ENCODE measurements at places on chromosomes 6 and 20.

DNA sequence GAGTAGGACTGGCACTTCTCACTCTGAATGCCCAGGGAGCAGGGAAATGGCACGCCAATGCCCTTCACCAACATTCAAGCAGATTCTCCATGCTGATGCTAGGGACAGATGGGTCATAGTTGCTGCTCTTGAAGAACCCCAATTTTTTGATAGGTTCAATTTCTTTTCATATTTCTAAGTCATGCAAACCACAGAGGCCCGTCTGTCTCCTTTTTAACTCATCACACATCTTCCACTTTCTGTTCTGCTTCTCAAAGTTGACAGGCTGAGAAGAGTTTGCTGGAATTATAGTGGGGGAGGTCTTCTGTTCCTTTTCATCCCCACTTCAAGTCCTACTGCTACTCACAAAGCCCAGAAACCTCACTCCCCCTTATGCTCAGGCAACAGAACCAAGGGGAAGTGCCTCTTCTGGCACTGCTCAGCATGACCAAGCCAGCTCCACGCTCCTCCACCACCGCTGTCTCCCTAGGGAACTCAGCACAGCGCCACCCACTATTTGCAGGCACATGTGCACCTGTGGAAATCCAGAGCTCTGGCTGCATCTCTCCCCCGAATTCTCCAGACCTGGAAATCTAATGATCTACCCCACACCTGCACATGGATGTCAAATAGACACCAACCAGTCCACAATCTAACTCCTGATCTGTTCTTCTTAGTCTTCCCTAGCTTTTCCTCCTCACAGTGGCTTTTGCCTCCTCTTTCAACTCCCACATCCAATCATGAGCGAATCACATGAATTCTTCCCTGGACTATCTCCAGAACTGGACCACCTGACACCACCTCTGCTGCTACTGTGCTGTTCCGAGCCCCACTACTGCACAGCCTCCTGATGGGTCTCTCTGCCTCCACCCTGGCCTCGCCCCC, 10.7 kb downstream of the ZBTB24 start:
- DNase-seq, result no peak
- no peak overlapping the region for H3K27ac ChIP-seq
- H3K36me3 ChIP-seq, result peaks cover 17% of the 10 kb centered on the region
- no peak overlapping the region for H3K4me3 ChIP-seq

DNA sequence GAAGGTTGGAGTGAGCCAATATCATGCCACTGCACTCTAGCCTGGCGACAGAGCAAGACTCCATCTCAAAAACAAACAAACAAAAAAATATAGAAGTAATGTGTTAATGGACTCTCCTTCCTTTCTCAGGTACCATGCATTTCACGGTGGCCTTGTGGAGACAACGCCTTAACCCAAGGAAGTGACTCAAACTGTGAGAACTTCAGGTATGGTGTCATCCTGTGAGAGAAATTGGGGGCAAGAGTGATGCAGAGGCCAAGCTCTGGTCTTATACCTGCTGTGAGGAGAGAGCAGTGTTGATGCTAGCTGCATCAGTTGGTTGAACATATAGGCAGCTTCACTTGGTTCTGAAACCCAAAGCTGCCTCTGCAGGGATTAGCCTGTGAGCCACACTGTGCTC, 6.2 kb downstream of the ITCH start:
- no peak for DNase-seq
- no peak overlapping the region for H3K27ac ChIP-seq
- peaks cover 9% of the 10 kb centered on the region for H3K4me1 ChIP-seq

DNA sequence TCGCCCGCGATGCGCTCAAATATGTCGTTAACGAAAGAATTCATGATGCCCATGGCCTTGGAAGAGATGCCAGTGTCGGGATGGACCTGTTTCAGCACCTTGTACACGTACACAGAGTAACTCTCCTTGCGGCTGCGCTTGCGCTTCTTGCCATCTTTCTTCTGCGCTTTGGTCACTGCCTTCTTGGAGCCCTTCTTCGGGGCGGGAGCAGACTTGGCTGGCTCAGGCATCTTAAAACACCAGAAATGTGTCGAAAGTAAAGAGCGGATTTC, 36.4 kb downstream of the HFE start:
- no peak for DNase-seq
- peaks cover 7% of the 10 kb centered on the region for H3K4me1 ChIP-seq
- no peaks in the 10 kb centered on the region for H3K27me3 ChIP-seq
- H3K36me3 ChIP-seq, result peaks cover 10% of the 10 kb centered on the region
- peak overlapping the region; percentile 91 for H3K27ac ChIP-seq

DNA sequence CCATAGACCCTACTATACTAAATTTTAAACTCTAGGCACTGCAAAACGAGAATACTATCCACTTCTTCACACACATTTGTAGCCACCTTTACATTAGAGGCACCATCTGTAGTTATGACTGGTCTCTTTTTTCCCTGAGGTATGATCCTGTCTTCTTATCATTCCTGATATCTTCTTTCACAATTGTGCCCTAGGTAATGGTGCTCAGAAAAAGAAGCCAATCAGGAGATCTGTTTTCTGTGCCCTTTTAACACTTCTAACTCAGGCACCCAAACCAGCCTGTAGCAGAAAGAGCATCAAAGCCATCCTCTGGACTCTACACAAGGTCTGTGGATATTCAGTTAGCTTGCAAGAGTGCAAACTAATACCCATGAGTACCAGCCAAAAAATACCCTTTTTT, 149.7 kb upstream of the SGK1 start:
- no peak for DNase-seq
- no peaks in the 10 kb centered on the region for H3K36me3 ChIP-seq
- H3K27ac ChIP-seq, result no peak overlapping the region
- H3K4me1 ChIP-seq, result peaks cover 9% of the 10 kb centered on the region

DNA sequence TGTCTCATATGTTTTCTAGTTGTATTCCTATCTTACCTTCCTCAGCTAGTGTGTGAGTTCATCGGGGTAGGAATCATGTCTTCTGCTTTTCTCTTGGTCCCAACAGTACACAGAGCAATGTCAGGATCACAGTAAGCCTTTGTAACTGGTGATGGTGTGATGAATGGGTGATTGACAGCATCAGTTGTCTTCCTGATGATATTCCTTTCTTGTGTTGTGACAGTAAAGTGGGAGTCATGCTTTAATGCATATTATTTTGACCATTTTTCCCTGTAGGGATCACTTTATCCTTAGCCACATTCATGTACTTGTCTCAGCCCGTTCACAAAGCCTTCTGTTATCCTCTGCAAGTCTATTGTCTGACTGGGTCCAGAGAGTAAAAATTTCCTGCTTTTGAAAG, 501.7 kb downstream of the UTRN start:
- no peaks in the 10 kb centered on the region for H3K4me1 ChIP-seq
- H3K27ac ChIP-seq, result no peak overlapping the region
- H3K36me3 ChIP-seq, result no peaks in the 10 kb centered on the region

GRCh38 chr6:85261271-85261670, 188.6 kb upstream of the NT5E start:
- H3K27ac ChIP-seq, result no peak overlapping the region
- no peak for DNase-seq
- H3K4me3 ChIP-seq, result no peak overlapping the region
- H3K4me1 ChIP-seq, result no peaks in the 10 kb centered on the region

DNA sequence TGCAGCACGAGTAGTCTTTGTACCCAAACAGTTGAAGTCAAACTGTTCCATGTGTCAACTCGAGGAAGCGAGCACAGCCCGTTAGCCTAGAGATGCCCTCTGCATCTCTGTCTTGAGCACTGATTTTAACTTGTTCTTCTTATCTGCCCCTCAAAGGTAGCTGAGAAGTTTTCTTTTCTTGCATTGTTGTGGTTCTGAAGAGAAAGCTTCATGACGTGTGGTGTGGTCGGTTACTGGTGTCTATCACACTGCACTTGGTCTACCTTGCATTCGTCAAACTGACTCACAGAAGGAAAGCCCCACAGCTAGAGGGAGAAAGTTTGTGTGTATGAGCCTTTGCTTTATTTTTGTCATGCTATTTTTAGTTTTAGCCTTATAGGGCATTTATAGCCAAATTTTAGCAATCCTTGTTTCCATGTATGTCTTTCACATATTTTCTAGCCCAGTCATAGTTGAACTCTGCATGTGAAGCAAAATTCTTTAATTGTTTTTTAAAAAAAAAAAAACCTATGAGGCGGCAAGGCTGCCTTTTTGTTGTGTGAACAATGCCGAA, 115.1 kb downstream of the JAG1 start:
- no peak overlapping the region for H3K4me3 ChIP-seq
- peak overlapping the region; percentile 48 for H3K27ac ChIP-seq
- no peaks in the 10 kb centered on the region for H3K27me3 ChIP-seq

DNA sequence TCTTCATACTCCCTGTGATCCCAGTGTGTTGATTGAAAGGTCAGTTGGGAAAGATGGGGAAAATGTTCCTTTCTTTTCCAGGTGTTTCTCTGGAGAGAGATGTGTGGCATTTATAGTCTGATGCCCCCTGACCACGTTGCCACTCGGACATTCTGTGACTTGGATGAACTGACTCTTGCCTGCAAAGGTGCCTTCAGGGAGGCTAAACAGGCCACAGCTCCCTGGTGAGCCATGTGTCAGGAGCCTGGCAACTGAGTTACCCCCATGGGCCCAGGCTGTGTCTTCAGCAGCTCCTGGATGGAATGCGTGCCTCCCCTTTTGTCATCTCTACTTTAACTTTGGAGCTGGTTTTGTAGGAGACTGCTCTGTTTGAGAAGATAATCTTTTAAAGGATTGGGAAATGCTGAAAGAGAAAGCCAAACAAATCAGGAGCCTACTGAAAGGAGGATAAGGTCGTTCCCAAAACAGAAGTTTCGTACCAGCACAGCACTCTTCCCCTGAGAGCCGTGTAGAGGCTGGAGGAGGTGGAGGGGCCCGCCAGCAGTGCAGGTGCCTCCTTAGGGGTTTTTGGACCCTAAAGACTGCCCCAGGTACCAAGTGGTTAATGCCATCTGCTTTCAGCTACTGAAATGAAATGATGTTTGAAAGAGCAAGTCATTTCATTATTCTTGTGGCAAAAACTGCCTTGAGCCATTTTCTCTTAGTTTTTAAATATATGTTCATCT, 322.8 kb downstream of the ZFAND3 start:
- peaks cover 15% of the 10 kb centered on the region for H3K4me1 ChIP-seq
- H3K36me3 ChIP-seq, result no peaks in the 10 kb centered on the region
- DNase-seq, result no peak
- H3K27me3 ChIP-seq, result no peaks in the 10 kb centered on the region

DNA sequence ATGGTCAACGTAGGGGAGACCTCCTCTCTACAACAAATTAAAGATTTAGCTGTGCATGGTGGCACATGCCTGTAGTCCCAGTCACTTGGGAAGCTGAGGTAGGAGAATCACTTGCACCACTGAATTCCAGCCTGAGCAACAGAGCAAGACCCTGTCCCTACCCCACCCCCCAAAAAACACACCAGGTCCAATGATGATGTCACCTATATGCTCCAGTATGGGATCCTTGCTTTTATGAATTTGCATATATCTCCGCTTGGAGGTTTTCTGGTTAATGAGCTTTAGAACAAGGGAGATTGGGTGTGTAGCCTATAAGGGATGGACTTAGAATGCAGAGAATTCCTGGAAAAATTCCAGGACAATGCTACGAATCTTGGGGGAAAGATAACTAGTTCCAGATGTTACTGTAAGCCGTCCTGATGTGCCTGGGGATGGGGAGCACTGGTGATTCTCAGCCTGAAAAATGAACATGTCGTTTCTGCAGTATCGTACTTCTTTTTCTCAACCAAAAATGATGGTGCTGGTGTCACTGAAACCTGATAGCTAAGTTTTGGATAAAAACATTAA, 61.1 kb downstream of the ZBTB2 start:
- no peak overlapping the region for H3K27ac ChIP-seq
- H3K4me3 ChIP-seq, result no peak overlapping the region
- no peaks in the 10 kb centered on the region for H3K36me3 ChIP-seq

- H3K36me3 ChIP-seq, result no peaks in the 10 kb centered on the region
- H3K4me3 ChIP-seq, result no peak overlapping the region
- no peaks in the 10 kb centered on the region for H3K4me1 ChIP-seq
- H3K27me3 ChIP-seq, result no peaks in the 10 kb centered on the region
Measured at GRCh38 chr20:22672191-22672590, 87.8 kb upstream of the FOXA2 start.

- no peak overlapping the region for H3K27ac ChIP-seq
- no peaks in the 10 kb centered on the region for H3K4me1 ChIP-seq
- no peak overlapping the region for H3K4me3 ChIP-seq
- peak; percentile 92 for DNase-seq
- no peaks in the 10 kb centered on the region for H3K27me3 ChIP-seq
Measured at GRCh38 chr6:11744753-11745152, 33.9 kb downstream of the ADTRP start.

- H3K4me1 ChIP-seq, result no peaks in the 10 kb centered on the region
- no peak for DNase-seq
- H3K27me3 ChIP-seq, result no peaks in the 10 kb centered on the region
- no peak overlapping the region for H3K4me3 ChIP-seq
- H3K27ac ChIP-seq, result no peak overlapping the region
Measured at GRCh38 chr20:58710481-58711265, 18.1 kb downstream of the NPEPL1 start.

DNA sequence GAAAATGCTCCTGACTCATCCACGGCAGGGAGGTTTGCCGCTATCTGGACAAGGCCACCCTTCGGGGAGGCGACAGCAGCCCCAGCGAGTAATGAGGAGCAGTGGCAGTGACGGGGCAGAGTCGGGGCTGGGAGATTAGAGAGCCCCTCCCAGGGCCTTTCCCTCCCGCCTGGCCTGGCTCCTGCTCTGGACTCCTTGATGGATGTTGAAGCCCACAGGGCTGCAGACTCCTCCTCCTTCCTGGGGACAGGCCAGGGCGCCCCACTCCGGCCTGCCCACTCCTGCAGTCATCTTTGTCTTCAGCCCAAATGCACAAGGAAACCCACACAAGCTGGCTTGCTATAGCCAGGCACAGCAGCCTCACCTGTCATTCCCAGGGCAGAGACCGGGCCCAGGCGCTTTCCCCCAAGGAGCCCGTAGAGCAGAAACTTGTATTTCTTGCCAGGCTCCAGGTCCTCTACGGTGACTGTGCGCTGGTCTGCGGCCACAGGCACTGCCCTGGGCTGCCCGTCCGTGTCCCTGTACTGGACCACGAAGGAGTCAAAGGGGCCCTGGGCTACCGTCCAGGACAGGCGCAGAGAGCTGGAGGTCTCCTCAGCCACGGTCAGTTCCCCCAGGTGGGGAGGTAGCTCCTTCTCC, 7.7 kb downstream of the CYP21A2 start:
- no peak overlapping the region for H3K27ac ChIP-seq
- H3K27me3 ChIP-seq, result no peaks in the 10 kb centered on the region
- H3K36me3 ChIP-seq, result no peaks in the 10 kb centered on the region
- H3K4me3 ChIP-seq, result no peak overlapping the region
- DNase-seq, result no peak

DNA sequence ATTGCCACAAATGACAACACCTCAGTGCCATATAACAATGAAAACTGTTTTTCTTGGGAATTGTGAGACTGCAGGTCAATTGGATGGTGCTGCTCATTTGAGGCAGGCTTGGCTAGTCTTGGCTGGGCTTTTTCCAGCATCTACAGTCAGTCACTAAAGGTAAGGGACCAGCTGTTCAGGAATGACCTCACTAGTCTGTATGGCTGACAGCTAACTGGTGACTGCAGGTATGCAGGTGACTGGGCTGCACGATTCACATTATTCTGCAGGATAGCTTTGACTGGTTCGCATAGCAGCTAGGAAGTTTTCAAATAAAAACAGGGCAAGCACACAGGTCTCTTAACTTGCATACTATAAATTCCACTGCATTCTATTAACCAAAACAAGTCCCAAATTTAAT, 22.1 kb upstream of the HMGCLL1 start:
- no peaks in the 10 kb centered on the region for H3K27me3 ChIP-seq
- no peak for DNase-seq
- no peak overlapping the region for H3K4me3 ChIP-seq
- H3K36me3 ChIP-seq, result no peaks in the 10 kb centered on the region
- H3K4me1 ChIP-seq, result peaks cover 4% of the 10 kb centered on the region

- peaks cover 28% of the 10 kb centered on the region for H3K36me3 ChIP-seq
- no peak for DNase-seq
- no peaks in the 10 kb centered on the region for H3K27me3 ChIP-seq
- no peak overlapping the region for H3K27ac ChIP-seq
Measured at GRCh38 chr6:36491378-36491965, 48.7 kb downstream of the KCTD20 start.
